Fibroblast of lung (primary cell): ENCODE measurements at places on chromosomes 12 and 14.
A peak's percentile ranks its signal among the peaks of the same experiment; 100 is the strongest.

- DNase-seq: no peak
Observed at GRCh38 chr12:89468648-89469326, 55.8 kb downstream of the GALNT4 start.

DNA sequence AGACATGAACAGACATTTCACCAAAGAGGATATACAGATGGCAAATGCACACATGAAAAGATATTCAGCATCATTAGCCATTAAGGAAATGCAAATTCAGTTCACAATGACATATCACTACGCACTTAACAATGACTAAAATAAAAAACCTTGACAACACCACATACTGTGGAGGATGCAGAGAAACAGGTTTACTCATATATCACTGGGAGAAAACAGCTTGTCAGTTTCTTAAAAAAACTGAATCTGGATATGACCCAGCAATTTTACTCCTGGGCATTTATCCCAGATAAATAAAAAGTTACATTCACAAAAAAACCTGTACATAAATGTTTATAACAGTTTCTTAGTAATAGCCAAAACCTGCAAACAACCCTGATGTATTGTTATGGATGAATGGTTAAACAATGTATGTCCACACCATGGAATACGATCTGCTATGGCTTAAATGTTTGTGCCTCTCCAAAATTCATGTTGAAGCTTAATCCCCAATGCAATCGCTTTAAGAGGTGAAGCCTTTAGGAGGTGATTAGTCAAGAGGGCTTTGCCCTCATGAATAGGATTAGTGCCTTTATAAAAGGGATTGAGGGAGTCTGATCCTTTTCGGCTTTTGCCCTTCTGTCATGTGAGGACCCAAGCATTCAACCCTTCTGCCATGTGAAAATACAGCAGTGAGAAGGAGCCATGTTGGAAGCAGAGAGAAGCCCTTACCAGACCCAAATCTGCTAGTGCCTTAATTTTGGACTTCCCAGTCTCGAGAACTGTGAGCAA, 36.0 kb upstream of the PPP4R3A start:
- DNase-seq: no peak

DNA sequence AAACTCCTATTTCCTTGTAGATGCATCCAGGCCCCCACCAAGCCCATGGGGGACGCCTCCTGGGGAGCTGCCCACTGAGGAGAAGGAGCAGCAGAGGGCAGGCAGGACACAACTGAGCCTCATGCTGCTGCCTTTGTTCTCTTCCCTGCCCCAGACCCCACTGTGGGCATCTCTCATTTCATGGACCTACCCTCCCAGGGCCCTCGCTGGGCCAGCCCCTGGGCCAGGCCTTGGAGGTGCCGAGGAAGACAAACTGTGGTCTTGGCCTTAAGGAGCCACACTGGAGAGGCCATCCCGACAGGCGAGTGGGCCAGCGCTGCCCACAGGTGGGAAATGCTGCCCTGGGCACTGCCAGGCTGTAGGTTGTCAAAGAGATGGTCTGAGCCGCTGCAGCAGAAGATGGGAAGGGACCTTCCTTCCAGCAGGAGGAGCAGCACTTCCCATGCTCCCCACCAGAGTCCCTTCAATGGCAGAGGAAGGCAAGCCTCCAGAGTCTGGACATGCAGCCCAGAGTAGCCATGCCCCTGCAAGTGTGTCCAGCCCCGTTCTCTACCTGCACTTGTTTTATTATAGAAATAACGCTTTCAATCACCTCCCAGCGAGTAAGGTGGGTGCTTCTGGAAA, 147.4 kb downstream of the BCL11B start:
- no peak for DNase-seq

DNA sequence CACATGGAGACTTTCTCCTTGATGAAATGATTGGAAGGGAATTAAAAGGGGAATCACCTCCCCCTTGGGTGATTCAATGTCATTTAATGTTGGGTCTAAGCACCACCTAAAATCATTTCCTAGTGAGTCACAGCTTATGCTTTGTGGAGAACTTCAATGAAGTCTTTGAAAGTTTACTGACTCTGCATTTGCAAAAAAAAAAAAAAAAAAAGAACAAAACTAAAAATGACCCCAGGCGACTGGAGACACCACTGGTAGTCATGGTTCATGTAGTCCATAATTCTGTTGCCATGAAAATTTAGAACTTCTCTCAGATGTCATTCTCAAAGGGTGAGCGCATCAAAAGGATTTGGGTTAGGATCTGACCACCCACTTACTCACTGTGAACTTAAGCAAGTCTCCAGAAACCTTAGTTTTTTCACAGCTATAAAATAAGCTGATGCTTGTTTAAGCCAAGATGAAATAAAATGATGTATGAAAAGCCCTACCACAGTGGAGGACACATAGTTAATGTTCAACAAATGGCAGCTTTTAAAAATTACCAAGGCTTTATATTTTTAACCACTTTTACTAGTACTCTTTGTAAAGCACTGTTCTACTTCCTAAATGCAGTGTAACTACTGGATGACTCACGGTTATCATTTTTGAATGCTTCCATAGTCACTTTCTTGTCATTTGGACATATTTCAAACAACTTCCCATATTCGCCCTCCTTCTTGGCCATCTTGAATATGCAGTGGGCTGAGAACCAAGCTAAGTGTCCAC, 18.1 kb upstream of the KSR2 start:
- peak; percentile 86 for DNase-seq

- no peak for DNase-seq
Observed at GRCh38 chr14:91232052-91232451, 12.5 kb downstream of the GPR68 start.

- no peak for DNase-seq
Observed at GRCh38 chr12:99433155-99433554, 214.4 kb upstream of the GARIN6 start.

GRCh38 chr12:119204131-119204530, 25.4 kb downstream of the HSPB8 start:
- no peak for DNase-seq

GRCh38 chr12:122452701-122453285, 30.3 kb upstream of the CLIP1 start:
- DNase-seq: no peak

- peak; percentile 86 for DNase-seq
Observed at GRCh38 chr12:124928095-124928911, 13.9 kb upstream of the UBC start.

GRCh38 chr12:38053655-38054464, 262.7 kb upstream of the ALG10B start:
- no peak for DNase-seq

GRCh38 chr12:5012337-5012736, 31.3 kb upstream of the KCNA5 start:
- DNase-seq: no peak

DNA sequence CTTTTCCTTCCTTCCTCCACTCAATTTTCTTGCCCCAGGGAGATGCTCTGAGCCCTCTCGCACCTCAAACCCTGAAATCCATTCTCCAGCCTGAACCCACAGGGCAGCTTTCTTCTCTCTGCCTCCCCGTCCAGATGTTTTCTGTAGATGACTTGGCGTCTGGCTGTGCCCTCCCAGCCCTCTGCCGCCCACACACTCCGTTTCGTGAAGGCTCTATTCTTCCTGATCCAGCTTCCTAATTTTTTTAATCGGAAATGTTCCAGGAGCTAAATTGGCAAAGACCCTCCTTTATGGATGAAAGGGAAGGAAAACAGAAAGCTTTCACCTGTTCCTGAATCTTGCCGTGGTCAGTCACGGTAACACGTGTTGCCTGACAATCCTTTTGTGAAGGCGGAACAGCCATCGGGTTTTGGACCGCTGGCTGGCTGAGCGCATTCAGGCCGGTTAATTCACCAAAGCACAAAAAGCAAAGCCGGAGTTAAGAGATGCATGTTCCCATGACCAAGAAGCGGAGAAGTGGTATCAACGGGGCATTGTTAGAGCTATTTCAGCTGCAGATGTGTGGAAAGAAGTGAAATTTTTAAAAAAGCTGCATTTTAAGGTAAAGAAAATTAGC, 70.2 kb upstream of the FBRSL1 start:
- DNase-seq: no peak

- no peak for DNase-seq
Observed at GRCh38 chr12:52587563-52587962, 13.7 kb downstream of the KRT72 start.

GRCh38 chr14:24366721-24367513, 1.1 kb upstream of the NFATC4 start:
- DNase-seq: peak; percentile 90

- DNase-seq: peak; percentile 100
Observed at GRCh38 chr12:96434107-96434506, 33.9 kb upstream of the CDK17 start.

- DNase-seq: peak; percentile 66
Observed at GRCh38 chr14:74035556-74035955, 16.4 kb downstream of the BBOF1 start.

DNA sequence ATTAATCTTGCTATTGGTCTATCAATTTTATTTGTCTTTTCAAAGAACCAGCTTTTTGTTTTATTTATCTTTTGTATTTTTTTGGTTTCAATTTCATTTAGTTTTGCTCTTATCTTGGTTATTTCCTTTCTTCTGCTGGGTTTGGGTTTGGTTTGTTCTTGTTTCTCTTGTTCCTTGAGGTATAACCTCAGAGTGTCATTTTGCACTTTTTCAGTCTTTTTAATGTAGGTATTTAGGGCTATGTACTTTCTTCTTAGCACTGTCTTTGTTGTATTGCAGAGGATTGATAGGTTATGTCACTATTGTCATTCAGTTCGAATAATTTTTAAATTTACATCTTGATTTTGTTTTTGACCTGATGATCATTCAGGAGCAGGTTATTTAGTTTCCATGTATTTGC, 92.7 kb upstream of the DCD start:
- DNase-seq: no peak

DNA sequence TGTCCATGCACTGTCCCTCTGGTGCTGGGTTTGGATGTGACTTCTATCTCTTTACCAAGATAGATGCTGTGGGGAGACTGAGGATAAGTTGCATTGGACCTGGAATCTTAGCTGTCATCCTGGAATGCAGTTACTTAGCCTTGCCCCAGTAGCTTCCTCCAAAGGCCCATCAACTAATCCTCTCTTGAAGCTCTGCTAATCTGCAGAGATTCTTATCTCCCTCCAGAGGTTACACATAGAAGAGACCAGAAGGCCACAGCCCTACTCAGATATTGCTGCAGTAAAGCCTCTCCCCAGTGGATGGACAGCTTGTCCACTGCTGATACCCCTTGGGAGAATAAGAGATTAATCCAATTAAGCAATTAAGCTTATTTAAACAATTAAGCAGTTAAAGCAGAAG, 867.2 kb downstream of the BCL11B start:
- DNase-seq: no peak

DNA sequence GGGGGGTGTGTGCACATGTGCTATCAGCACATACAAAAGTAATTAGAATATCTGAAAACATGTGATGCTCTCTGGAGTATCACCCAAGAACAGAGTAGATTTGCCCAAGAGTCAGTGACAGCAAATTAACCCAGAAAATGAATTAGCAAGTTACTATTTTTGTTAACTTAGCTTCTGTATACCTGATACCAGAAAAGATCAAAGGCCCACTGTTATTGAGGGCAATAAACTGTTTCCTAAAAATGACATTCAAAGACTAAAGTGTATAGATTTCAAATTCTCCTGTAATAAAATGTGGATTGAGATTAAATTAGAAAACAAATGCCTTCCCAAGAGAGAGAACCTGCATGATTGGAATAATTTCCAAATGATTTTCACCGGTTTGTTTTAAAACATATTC, 184.7 kb downstream of the MED13L start:
- DNase-seq: no peak

DNA sequence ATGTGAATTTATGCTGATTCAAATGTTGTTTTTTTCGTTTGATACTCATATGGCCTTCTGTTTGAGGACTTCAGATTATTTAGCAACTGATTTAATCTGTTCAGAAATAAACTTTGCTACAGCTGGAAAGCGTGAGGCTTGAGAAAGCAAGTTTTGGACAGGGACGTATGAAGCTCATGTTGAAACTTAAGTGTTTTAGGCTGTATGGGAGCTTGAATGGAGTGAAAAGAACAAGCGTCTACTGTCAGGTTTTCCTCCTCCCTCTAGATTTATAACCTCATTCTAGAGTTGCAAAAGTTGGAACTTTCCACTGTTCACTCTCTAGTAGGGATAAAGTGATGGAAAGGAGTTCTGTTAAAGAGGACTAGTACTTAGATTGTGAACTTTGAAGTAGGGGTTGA, 1.0 kb downstream of the PRPF39 start:
- DNase-seq: peak; percentile 75

DNA sequence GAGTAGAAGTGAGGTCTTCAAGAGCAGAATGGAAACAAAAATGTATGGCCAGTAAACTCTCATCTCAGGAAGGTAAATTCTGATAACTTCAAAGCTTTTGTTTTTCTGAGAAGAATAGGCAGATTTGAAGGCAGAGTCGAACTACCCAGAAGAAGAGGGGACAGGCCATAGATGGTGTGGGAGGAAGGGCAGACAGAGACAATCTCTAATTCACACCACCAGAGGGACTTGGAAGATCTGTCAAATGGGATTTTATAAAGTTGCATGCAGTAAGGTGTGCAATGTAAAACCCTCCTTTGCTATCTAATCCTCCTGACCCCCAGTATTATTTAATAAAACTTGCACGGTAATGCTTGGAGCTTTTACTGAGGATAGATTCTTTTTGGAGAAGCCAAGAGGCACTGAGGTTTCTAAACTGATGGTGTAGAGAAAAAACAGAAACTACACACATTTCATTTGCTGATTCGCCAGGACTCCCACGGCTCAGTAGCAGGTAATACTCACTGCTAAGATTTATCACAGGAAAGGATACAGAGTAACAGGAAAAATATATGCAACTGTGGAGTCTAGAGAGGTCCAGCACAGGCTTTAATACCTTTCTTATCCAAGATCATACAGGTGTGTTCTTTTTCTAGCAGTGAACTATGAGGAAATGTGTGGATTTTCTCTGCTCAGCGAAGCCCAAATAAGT, 18.3 kb downstream of the SLC38A2 start:
- DNase-seq: no peak

DNA sequence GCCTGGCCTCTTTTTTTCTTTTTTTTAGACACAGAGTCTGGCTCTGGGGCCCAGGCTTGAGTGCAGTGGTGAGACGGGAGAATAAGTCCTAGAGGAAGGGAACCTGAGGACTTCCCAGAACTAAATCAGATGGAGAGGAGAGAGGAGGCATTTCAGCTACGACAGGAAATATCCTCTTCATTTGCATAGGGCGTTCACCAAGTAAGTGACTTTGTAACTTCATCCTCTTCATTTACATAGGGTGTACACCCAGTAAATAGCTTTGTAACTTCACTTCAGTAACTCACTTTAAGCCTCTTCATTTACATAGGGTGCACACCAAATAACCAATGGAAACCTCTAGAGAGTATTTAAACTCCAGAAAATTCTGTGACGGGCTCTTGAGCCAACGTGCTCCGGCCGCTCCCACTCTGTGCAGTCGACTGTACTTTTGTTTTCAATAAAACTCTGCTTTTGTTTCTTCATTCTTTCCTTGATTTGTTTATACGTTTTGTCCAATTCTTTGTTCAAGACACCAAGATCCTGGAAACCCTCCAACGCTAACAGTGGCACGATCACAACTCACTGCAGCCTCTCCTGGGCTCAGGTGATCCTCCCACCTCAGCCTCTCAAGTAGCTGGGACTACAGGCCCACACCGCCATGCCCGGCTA, 21.4 kb upstream of the ANKRD9 start:
- DNase-seq: no peak
